Activated CD4-positive, alpha-beta T cell treated with anti-CD3 and anti-CD28 coated beads for 1 hour (primary cell): ENCODE measurements at places on chromosomes 11 and 22.

DNA sequence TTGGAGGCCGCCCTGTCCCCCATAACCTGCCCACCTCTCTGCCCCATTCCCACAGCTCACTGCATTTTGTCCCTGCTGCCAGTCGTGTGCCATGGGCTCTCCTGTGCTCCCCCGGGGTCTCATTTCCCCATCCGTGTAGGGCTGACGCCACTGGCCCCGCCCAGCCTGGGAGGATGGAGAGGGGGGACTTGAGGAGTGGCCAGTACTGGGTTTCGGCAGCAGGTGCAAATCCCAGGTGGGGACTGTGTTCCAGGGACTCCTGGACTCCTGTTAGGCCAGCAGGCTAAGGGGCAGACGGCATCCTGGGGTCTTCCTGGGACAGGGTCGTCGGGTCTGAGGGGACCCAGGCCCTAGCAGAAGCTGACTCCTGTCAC is 1.2 kb upstream of the MYO7A start:
- no peak for DNase-seq

DNA sequence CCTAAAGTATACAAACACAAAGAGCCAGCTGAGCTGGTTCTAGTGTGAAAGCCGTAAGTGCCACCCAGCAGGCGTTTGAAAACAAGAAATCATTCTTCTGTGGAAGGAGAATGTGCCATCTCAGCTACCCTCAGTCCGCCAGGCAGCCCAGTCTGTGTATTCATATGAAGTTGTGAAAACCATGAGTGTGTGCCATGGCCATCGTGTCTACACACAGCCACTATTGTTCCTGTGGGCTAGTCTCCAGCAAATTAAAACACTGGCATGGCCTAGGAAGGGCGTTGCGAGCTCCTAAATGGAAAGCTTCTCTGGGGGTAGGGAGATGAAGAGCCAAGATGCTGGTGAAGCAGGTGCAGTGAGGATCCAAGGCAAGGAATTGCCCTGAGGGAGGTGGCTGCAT is 51.5 kb upstream of the HORMAD2 start:
- no peak for DNase-seq

DNA sequence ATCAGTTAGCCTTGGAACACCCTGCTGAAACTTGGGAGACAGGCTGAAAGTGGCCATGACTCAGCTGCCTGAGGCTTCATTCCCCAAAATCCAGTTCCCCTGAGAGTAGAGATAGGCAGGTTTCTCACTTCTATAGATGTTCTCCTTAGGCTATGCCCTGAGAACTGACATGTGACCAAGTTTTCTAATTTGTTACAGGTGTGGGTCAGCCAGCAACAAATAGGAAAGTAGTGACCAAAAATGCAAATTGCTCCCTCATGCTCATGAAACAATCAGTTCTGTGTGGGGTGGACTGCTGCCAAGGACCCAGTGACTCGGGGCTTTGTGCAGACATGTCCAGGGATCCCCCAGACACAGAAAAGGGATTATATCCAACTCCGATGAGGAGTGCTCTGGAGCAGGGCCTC is 7.3 kb upstream of the CCDC15 start:
- DNase-seq, result no peak

DNA sequence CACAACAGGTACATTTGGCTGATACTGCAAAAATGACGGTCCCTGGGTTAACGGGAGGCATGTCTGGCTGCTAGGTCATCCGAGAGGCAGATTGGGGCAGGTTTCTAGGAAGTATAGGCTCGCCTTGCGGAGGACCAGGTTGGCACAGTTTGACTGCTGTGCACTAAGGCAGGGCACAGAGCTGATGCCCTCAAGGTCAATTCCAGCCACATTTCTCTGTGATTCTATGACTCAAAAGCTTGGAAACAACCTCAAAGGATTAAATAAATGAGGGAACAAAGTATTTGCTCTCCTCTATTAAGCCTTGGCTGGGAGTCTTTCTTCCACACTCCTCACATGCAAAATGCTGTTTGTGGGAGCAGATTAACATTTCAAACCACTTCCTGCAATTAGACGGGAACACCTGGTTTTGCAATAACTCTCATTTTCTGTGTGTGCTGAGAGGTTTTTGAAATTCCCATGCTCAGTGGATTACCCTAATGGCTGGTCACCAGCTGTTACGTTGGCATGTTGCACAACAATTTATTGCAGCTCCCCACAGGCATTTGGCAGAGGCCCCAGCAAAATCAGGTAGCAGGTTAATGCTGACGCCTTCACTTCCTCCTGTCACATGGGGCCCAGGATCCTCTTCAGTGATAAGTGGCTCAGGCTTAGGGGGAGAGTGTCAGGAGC is 61.0 kb upstream of the PLET1 start:
- no peak for DNase-seq

DNA sequence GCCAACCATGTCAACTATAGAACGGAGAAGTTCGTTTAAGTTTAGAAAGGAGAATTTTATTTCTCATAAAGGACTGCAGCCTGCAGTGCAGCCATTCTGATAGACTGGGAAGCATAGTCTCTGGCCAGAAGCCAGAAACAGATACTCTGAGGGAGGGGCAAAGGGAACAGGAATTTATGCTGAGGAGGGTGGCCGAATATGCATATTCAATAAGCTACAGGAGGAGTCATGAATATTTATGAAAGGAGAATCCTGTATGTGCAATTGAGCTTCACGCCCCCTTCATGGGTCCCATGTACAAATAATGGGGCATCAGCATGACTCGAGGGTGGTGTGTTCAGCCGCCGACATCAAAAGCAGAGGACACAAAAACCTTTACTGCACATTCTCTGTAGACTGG is 199.9 kb downstream of the CWF19L2 start:
- no peak for DNase-seq

- no peak for DNase-seq
Observed at GRCh38 chr11:17578958-17579357, 31.9 kb downstream of the OTOG start.

DNA sequence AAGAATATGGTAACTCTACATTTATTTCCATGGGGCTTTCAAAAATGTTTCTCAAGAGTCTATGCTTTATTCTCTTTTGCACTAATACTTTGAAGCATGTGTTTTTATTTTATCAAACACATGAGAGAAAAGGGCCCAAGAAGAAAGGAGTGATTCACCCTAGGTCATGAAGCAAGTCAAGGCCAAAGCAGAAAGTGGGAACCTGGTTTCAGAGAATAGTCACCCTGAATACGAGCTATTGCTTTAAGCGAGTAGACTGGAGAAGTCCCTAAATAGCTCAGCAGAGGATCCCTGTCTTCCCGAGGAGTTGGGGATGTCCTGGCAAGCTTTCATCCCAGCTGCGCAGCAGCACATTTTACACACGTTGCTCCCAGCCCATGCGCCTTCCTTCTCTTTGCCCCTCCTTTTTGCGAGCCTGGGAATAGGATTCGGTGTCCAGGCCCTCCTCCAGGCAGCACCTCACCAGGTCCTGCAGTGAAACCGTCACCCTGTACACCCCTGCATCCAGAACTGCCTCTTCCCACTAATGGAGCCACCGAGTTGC is 19.1 kb downstream of the MPEG1 start:
- no peak for DNase-seq
